ENCODE measurements at places on chromosomes 1 and 21.

DNA sequence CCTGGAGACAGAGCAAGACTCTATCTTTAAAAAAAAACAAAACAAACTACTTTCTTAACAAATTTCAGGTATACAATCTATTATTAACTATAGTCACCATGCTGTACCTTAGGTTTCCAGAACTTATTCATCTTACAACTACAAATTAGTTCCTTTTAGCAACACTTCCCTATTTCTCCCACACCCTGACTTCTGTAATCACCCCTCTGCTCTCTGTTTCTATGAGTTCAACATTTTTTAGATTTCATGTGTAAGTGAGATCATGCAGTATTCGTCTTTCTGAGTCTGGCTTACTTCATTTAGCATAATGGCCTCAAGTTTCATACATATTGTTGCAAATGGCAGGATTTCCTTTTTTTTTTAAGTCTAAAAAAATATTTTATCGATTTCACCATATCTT, 77.9 kb upstream of the LPGAT1 start:
- DNase-seq = no peak

GRCh38 chr1:66305927-66306326, 228.0 kb upstream of the SGIP1 start:
- DNase-seq = no peak

DNA sequence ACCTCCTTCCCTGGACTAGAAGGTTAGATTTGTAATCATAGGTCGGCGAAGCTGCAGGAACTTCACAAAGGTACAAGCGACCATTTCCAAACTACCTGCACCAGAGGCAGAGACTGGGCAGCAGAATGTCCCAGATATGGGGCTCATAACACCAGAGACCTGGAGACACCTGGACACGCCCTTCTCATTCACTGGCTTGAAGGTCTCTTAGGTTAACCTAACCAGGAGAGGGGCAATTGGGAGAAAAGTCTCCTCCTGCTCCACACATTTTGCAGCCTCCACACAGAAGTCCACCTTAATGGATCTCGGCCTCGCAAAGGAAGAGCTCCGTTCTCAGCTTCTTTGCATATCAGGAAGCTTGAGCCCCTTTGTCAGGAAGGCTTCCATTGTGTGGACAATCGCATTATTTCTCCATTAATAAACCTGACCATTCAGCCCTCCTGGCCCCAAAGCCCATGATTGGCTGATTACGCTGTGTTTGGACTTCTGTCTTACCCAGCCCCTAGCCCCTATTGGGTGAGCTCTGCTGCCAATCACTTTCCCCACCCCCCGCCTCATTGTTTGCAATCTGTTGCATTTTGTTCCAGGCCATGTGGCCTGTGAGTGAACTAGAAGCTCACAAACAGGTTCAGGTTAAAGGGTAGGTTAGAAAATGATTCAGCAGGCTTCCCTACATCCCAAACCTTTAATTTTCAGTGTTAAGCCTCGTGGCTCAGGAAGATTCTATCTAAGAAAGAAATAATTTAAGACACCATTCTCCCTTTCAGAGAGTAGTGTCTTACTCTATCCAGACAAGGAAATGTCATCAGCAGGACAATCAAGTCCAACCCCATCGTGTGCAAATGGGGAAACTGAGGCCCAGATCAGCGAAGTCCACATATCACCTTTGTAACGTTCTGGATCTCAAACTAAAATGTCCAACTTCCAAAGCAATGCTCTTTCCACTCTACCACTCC, 2.8 kb downstream of the MYCL start:
- DNase-seq = no peak

GRCh38 chr1:172613294-172613693, 45.6 kb upstream of the FASLG start:
- no peak for DNase-seq

DNA sequence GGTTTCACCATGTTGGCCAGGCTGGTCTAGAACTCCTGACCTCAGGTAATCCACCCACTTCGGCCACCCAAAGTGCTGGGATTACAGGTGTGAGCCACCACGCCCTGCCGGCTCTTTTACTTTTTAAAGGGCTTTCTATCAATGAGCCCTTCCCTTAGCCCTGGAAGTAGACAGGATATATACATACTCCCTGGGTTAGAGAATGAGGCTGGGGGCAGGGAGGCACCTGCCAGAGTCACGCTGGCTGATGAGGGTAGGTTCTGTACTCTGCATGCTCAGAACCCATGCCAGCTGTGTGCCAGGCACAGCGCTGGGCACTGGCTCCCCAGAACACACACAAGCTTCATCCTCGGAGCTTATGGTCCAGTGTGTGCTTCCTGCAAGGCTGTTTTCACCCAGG, 113.6 kb upstream of the IPO9 start:
- DNase-seq = no peak

DNA sequence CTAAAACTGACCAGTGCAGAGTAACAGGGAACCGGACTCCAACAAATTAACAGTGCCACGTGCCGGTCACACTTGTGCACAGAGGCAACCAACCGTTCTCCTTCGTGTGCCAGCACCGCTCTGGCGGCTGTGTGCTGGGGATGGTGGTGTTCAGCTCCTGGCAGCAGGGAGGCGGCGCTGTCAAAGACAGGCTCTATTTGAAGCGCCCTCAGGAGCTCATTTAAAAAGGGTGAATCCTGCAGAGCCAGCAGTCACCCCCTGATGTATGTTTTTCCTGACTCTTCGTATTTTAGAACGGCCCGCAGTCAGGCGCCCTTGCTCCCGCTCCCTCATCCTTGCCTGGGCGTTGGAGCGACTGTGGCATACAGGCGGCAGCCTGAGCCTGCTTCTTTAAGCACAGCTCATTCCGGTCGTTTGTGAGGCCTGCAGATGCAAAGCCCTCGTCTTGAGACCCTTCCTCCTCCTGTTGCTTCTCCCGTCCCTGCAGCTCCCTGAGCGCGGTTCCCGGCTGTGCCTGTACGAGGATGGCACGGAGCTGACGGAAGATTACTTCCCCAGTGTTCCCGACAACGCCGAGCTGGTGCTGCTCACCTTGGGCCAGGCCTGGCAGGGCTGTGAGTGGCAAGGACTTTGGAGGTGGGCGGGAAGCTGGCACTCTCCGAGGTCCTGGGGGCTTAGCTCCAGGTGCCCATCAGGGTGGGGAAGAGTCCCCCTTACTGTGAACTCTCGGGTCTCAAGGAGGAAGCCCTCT, 1.1 kb downstream of the DFFB start:
- DNase-seq = no peak

- DNase-seq = no peak
Measured at GRCh38 chr1:45373573-45373972, 33.3 kb upstream of the MUTYH start.

GRCh38 chr1:31541194-31541593, 35.1 kb upstream of the TINAGL1 start:
- no peak for DNase-seq

DNA sequence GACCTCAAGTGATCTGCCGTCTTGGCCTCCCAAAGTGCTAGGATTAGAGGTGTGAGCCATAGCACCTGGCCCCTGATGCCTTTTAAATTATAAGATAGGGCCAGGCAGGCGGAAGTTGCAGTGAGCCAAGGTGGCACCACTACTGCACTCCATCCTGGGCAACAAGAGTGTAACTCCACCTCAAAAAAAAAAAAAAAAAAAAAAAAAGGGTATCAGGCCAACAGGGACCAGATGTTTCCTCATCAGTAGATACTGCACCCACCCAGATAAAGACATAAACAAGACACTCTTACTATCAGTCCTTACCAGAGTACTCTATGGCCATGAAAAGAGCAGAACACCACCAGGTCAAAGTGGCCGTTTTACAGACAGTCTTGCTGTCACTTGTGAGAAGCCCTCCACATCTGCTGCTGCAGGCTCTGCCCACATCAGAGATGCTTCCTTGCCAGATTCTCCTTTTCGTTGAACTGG, 3.3 kb downstream of the C21orf58 start:
- no peak for DNase-seq

DNA sequence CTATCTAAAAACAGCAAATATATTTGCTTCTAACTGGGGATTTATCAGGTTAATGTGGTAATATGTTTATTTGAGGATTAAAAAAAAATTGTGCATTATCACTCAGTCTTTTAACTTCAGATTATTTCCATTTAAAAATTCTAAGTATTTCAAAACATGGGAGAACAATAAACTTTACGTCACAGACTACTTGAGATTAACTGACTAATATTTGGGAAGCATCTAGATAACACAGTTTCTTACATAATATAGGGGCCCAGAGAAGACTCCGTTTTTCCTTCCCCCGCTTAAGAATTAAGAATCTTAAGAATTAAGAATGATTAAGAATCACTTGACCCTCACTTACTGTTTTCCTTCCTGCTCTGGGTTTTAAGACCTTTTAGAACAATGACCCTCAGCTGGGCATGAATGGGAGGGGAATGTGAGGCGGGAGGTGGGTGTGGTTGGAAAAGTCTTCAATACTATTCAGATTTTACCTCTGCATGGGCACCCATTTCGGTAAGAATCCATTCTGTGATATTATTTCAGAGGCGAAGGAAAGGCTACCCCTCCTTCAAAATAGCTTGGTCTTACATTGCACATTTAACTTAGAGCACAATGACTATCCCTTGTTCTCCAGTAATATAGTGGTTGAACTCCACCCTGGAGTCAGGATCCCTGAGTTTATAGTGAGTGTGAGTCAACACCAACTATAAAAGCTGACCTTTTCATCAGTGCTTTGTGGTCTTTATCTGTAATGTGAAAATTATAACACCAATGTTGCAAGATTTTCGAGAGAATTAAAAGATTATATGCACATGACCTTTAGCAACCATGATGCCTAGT, 821.3 kb downstream of the USP25 start:
- no peak for DNase-seq

DNA sequence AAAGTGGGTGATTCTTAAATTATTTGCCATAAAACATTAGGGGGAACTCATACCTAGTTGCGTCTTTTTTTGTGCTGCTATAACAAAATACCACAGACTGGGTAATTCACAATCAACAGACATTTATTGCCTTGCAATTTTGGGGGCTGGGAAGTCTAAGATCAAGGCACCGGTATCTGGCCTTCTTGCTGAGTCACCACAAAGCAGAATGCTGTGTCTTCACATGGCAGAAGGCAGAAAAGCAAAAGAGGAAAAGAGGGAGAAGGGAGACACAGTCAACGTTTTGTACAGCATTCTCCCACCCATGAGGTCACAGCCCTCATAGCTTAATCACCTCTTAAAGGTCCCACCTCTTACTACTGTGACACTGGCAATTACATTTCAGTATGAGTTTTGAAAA, 291.0 kb downstream of the CHRM3 start:
- no peak for DNase-seq

DNA sequence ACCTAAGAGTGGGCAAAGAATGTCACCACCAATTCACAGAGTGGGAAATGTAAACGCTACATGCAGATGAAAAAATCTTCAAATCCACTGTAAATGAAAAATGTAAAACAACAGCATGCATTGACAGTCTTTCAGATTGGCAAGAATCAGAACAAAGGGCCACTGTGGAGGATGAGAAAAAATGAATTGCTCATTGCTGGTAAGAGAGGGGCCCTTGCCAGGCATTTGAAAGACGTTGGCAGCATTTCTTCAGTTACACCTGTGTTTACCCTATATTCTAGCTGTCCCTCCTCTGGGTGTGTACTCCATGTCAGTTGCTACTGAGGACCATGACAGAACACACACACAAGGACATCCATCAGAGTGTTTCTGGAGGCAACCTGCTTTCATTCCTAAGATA, 25.8 kb upstream of the AADACL3 start:
- no peak for DNase-seq

DNA sequence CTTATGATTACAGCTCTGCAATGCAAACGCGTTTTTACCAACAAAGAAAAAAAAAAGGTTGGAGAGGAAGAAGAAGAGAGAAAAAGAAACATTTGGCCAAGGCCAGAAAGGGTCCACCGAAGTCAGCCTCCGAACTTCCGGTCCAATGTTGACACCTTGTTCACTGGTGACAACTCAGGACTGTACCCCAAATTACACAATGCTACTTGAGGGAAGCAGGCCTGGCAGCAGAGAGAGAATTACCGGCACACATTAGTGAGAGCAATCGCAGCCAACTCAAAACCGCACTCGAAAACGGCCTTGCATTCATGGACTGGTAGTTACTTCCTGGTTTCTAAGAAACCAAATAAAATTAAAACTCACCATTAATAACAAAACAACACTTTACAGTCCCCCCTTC, 652.5 kb downstream of the KIF26B start:
- DNase-seq = no peak

DNA sequence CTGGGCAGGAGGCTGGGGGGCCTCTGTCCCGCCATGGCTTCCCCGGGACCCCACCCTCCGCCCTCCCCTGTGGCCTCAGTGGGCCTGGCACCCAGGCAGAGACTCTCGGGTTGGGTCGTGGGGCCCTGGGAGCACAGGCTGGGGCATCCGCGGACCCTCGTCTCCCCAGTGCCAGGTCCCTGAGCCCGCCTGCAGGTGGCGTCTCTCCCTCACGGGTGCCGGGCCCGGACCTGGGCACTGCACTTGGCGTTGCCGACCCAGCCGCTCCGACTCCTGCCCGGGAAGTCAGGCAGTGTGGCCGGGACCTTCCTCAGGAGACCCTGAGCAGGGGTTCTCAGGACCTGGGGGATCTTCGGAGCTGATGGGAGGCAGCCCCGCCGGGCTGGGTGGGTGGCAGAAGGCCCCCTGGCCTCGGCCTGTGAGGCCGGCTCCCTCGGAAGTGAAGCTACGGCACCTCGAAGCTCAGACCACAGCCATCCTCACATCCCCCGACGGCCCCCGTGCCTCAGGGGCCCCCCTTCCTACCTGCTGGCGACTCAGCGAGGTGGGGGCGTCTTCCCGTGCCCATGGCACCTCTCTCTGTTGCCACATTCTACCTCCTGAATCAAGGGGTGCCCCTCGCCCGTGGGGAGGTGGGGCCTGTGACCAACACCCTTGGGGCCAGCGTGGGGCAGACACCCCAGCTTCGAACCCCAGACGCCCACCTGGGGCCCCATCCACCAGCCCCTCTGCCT, 6.4 kb upstream of the C1orf159 start:
- peak; percentile 54 for DNase-seq

DNA sequence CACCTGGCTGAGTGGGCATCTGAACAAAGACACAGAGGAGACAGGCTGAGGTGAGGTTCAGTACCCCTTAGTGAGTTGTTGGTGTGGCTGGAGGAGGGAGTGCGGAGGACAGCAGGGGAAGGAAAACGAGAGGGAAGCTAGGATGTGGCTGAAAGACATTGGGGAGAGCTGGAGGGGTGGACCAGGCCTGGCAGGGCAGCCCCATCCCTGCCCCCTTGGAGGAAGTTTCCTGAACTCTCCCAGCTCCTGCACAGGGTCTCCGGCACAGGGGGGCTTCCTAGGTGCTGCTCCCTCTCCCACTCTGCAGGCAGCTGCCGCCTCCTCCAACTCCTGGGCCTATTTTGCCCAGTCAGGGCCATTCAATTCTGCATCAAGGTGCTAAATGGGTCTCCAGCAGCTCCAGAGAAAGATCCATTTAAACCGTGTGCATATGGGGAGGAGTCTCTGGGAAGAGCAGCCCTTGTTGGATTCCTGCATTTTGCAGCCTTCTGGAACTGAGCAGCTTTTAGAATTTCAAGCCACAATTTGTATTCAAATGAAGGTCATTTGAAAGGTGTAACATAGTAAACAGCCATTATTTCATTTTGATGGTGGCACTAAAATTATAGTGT, 193.9 kb downstream of the CAMTA1 start:
- DNase-seq = no peak

DNA sequence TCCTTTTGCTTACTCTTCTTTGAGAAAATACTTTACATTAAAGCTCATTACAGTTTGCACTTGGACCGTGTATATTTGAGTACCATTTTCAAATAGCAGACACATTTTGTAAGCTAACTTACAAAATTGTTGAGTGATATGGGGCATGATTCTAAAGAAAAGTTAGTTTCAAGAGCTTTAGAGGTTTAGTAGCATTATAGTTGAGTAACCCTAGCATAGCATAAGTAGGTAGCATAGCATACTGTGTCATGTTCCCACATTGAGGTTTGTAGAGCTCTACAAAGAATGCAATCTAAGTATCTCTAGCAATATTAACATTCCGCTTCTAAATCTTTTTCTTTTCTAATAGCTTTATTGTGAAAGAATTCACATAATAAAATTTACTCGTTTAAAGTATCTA, 92.0 kb downstream of the ITSN1 start:
- DNase-seq = no peak
